NCI-H446 treated with DMSO at 0.1 percent for 48 hours (cell line): ENCODE measurements at places on chromosomes 4 and X.

DNA sequence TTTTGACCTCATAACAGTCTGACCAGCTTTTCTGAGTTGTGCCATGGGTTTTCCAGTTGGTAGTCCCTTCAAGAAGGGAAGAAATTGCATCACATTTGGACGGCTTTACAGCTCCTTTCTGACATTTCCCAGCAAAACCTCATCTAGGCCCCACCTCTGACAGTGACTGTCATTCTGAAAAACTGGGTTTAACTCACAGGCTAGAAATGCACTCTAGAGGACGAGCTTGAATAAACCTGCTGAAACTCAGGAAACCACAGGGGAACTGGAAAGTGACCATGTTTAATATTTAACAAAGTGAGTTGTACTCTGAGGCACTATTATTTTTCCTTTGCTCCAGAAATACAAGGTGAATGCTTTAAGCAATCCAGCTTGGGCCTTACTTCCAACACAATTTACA is 434.3 kb upstream of the RASGEF1B start:
- DNase-seq, result no peak

GRCh38 chrX:16646366-16647138 is 3.4 kb upstream of the S100G start:
- no peak for DNase-seq

- DNase-seq, result no peak
Observed at GRCh38 chr4:168674077-168674747, 177.4 kb downstream of the PALLD start.

DNA sequence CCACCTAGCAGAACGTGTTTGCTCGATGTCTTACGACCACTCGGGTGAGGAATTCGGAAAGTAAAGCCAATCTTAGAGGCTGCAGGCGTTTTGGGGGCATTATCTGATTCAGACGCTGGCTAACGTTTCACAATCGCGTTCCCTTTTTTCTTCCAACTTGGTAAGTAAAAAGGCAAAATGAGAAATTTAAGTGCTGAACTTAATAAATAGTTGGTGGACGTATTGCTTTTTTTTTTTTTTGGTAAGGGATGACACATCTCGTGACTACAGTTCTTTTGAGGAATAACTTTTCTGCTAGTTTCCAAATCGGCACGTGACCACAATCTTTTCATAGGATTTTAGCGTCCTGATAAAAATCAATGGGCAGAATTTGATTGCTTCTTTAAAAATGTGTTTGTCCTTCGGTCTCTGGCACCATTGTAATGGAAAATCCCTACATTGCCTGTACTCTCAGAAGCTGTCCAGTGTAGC is 848 bp downstream of the RAB9A start:
- no peak for DNase-seq

DNA sequence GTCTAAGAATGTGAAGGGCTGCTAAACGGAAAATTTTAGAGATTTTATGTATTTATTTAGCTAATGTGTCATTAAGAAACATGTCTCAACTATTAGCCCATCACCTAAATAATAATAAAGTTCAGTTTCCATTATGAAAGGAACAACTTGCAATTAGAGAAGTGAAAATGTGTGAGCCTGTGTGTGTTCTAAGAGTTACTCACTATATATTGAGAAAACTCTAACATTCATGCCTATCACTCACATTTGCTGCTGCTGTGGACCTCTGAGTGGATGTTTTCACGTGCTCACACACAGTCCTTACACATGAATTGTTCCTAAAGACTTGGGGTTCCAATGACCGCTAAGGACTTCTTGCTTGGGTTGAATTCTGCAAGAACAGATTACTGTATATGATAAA is 364.0 kb downstream of the TMA16 start:
- no peak for DNase-seq
